ENCODE measurements at places on chromosomes 13 and 19. TPM values are rescaled to one million over a fixed set of nuclear protein-coding genes. Genes with fewer than 3 reads are reported as not detected.

DNA sequence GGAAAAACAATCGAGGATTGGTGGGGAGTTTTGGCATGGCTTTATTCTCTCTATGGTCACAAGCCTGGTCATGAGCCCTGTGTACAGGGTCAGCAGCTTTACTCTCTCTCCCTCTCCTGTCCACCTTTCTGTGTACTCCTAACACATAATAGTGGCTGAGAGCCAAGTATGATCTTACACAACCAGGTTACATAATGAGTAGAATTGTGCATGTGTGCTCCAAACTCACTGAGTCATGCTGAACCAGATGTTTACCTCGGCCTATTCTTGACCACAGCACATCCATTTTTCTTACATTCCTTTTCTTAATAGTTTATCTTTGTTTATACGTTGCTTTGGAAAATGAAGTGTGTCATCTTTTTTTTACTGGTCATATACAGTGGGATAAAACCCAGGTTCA is 53.1 kb downstream of the ZNF254 start:
- no peaks in the 10 kb centered on the region for H3K36me3 ChIP-seq
- H3K4me3 ChIP-seq: no peak overlapping the region

The RPS5 gene
- 747 TPM for total RNA-seq

DNA sequence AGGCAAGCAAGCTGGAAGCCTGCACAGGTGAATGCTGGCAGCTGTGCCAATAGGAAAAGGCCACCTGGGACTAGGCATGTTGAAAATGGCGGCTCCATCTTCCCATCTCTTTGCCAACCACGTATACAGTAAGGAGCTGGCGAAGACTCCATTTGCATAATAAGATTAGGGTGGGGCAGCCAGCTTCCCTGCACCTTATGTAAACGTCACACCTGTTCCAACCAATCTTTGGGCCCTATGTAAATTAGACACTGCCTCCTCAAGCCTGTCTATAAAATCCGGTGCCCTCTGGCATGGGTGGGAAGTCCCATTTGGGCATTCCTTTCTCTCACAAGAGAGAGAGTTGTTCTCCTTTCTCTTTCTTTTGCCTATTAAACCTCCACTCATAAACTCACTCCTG is 16.8 kb downstream of the ADGRE2 start:
- DNase-seq: no peak
- H3K27ac ChIP-seq: no peak overlapping the region
- no peaks in the 10 kb centered on the region for H3K27me3 ChIP-seq
- no peak overlapping the region for H3K4me3 ChIP-seq
- H3K36me3 ChIP-seq: no peaks in the 10 kb centered on the region
- no peaks in the 10 kb centered on the region for H3K4me1 ChIP-seq

The SPRED3 gene
- total RNA-seq: 1.3 TPM

The LAIR1 gene
- total RNA-seq: 33.2 TPM

- no peak for DNase-seq
- H3K36me3 ChIP-seq: peaks cover 17% of the 10 kb centered on the region
- peaks cover 72% of the 10 kb centered on the region for H3K4me1 ChIP-seq
- no peak overlapping the region for H3K27ac ChIP-seq
Observed at GRCh38 chr19:16380314-16380695, 55.7 kb downstream of the KLF2 start.

The HCN2 gene
- total RNA-seq: 1.2 TPM

The LINGO3 gene
- 0.22 TPM for total RNA-seq

DNA sequence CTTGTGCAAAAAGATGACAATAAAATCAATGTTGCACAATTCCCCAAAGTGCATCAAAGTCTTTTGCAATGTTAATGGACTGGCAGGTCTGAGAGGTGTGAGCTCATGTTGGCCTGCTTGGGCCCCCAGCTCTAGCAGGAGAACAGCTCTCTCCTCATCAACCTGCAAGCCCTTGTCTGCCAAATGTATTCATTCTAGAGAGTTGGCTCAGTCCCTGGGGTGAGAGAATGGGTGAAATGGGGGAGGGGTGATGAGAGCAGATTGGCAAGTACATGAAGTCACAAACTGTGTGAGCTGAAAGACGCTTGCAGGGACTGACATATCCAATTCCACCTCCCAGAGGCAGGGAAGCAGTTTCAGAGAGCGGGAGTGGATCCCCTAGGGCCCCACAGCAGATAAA is 465.1 kb upstream of the ZNF507 start:
- DNase-seq: no peak
- H3K4me3 ChIP-seq: no peak overlapping the region
- H3K4me1 ChIP-seq: no peaks in the 10 kb centered on the region
- H3K36me3 ChIP-seq: no peaks in the 10 kb centered on the region
